D721Med (cell line): ENCODE measurements at places on chromosomes 12 and 14.

DNA sequence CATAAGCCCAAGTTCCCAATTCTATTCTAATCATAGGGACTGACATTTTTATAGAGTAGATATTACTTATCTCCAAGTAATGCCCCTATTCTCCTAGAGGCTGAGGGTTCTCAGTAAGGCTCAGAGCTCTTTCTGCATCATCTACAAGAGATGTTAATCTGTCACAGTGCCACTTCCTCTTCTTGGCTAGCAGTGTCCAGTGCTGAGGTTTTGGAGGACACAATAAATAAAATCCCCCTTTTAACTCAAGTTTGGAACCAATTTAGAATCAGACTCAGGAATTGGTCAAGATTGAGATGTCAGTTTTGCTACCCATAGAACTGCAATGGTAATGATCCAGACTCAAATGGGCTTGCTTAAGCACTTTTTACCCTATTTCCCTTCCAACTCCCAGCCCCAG, 154.1 kb upstream of the ARID2 start:
- no peak for DNase-seq

GRCh38 chr12:124626971-124627411, 59.6 kb upstream of the NCOR2 start:
- no peak for DNase-seq

DNA sequence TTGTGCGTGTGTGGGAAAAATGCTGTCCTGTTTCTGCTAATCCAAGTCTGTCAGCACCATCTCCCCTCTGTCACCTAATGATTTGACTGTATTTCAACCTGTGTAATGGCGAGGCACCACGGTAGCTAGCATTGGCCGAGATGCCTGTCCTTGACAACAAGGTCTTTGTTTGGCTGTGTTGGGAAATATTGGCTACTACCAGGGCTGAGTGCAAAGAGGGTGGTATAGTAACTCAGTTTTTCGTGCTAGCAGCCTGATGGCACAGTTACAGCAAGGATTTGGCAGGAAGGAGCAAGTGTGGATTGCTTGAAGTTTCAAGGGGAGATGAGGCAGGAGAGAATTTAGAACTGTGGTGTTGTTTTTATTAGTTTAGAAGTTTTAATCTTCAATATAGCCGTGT, 440.3 kb upstream of the RGS6 start:
- no peak for DNase-seq

DNA sequence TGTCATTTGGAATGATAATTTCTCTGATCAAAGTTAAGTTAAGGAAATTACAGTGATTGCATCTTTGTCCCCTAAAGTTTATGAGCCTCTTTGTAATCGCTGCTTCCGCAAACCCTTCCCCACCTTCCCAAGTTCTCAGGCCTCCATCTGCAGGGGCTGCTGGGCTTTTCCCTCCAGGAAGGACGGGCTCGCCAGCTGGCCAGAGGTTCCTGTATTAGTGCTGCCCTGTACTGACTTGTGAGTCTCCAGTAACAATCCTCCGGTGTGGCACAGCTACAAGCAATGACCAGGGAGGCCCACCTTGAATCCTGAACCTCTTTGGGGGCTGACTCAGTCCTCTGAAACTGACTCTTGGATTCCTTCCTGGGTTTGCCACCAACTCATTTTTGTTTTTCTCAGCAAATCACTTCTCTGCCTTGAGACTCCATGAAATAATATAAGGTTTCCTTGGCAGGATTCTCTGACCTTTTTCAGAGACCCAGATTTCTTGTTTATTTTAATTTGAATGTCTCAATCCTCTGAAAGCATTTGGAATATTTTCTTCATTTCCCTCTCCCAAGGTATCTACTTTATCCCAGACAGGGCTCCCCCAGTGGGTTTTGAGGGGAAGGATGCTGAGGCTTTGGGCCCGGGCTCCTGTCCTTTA, 398.6 kb downstream of the ZFP36L1 start:
- no peak for DNase-seq

GRCh38 chr14:80544366-80544765, 333.1 kb upstream of the DIO2 start:
- DNase-seq: no peak

- DNase-seq: no peak
Measured at GRCh38 chr12:133227281-133227852, 8.3 kb downstream of the ANHX start.

DNA sequence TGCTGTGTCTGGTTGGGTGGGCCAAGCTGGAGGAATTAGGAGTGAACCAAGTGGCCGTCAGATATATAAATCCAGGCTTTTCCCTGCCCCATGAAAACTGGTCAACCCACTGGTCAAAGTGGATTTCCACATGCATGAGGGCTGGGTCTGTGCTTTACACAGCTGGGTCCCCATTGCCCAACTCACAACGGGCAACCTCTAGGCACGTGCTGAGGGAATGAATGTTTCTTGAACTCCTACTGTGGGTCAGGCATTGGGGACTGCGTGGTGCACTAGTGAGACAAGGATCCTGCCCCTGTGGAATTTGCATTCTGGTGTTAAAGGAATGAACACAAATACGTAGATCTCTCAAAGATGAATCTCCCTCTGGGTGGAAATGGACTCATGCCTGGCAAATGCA, 7.5 kb upstream of the AACS start:
- DNase-seq: no peak

- DNase-seq: no peak
Measured at GRCh38 chr14:86221000-86221399, 691.1 kb downstream of the FLRT2 start.

GRCh38 chr12:18908191-18908590, 170.3 kb downstream of the CAPZA3 start:
- DNase-seq: no peak

DNA sequence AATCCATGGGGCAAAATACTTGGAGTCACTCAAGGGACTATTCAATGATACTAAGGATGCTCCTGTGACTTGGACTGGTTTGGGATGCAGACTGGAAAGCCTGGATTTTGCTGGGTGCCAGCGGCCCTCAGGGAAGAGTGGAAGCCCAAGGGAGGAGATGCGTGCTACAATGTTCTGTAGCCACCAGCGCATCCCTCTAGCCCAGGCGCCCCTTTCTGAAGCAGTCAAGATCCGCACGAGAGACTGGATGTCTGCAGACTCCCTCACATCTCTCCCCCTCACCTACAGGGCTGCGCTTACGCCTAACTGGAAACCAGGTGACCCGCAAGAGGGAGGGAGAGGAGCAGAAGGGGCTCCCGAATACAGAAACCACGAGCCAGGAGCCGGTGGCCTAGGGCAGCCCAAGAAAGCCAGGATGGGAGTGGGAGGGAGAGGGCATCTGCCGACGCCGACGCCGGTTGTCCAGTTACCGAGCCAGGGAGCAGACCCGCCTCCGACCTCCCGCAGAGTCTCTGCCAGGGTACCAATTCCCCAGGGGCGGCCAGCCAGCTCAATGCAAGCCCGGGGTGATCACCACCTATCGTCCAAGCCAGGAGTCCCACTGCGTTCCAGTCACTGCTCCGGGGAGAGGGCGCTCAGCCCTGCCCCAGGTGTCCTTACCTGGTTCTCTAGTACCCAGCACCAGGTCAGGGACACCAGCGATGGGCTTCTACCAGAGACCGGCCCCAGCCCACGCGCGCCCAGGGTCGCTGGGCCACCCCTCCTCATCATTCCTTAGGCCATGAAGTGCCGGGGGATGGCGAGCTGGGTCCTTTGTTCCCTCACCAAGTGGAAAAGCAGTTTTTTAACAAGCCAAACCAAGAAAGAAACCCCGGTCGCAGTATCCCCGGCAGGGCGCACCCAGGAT, 1.2 kb downstream of the NTN4 start:
- DNase-seq: no peak

GRCh38 chr12:1806301-1807086, 13.9 kb upstream of the LRTM2 start:
- no peak for DNase-seq
